ENCODE measurements at places on chromosomes 16 and 17.

GRCh38 chr17:29129731-29130130, 50.5 kb downstream of the MYO18A start:
- no peak for DNase-seq

- DNase-seq: no peak
Observed at GRCh38 chr16:57409065-57409464, 4.5 kb downstream of the CCL17 start.

- no peak for DNase-seq
Observed at GRCh38 chr16:73504591-73505575, 457.0 kb upstream of the ZFHX3 start.

DNA sequence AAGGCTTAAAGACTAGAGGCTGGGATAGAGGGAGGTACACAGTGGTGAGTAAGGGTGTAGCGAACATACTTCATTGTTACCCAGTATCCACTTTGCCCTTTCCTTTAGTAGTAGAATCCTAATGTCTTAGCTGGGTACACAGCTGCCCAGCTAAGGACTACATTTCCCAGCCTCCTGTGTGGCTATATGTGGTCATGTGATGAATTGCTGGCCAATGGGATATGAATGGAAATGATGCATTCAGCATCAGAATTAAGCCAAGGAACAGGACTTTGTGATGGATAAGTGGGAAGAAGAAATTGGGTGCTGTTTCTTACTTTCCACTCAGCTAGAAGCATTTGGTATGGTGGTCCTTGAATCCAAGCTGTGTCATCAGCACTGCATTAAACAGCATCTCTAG, 55.9 kb downstream of the FOXL1 start:
- no peak for DNase-seq

GRCh38 chr17:57966246-57966645, 11.0 kb upstream of the CUEDC1 start:
- DNase-seq: no peak

- no peak for DNase-seq
Observed at GRCh38 chr17:65381152-65381551, 180.3 kb downstream of the AXIN2 start.

- DNase-seq: no peak
Observed at GRCh38 chr17:50683434-50684287, 24.1 kb downstream of the ANKRD40 start.

DNA sequence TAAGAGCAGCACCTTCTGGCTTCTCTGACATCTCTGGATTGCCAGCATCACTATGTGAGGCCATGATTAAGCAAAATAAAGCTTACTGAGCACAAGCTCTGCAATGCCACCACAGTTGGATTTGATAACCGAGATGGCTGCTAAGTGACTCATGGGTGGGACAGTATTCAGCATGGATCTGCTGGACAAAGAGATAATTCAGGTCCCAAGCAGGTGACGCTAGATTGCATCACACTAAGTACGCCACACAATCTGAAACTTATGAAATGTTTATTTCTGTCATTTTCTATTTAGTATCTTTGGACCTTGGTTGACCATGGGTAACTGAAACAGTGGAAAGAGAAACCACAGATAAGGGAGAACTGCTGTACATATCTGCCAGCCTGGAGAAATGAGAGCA, 27.4 kb downstream of the CDRT15 start:
- DNase-seq: no peak

DNA sequence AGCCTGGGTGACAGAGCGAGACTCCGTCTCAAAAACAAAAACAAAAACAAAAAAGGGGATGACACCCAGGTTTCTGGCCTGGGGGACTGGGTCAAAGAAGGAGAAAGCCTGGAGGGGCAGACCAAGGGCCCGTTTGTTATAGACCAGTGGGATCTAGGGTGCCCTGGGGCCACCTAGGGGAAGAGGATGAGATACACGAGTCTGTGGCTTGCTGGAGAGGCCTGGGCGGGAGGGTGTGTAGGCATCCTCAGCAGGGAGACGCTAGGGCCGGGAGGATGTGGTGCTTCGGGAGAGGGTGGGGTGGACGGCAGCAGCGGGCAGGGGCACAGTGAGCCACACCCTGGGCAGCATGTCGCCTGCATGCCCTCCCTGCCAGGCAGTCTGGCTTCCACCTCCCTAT, 17.1 kb upstream of the CRK start:
- no peak for DNase-seq

DNA sequence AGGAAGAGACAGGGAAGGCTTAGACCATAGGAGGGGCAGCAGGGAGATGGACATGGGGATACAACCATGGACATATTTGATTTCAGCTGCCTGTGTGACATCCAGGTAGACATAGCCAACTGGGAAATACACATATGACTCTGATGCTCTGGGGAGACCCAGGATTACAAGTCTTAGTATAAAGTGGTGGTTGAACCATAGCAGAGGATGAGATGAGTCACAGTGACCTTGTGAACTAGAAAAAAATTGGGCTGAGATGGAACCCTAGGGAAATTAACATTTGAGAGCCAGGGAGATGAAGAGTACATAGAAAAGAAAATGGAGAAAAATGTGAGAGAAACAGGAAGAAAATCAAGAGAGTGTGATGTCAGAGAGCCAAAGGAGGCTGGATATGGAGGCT, 10.2 kb downstream of the MARCHF10 start:
- DNase-seq: no peak

DNA sequence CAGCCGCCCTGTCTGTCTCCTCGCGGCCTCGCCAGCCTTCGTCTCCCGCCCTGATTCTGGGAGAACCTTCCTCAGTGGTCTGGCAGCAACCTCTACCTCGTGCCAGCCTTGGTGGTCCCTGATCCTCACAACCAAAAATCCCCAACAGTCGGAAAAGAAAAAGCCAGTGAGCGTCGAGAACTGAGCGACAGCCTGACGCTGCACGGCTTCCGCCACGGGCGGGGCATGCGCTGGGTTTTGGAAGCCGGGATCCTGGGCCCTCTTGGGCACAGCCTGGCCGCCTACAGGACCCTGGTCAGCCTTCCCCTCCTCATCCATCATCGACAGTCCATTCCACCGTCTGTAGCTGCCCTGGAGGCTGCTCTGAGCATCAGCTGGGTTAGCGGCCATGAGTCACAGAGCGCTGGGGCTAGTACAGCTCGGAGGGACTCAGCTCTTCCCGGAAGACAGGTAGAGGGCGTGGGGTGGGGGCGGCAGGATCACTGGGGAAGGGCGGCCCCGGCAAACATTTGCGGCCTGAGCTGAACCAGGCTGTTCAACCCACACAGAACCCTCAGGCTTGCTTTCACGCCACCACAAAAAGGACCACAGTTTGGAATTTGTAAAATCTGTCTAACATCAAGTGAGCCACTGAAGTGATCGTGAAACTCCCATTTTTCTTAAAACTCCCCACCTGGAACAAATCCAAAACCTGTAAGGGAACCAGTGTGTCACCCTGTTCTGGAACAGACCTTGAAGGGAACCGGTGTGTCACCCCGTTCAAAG, 55.4 kb upstream of the DOC2B start:
- no peak for DNase-seq

- no peak for DNase-seq
Observed at GRCh38 chr16:83301971-83302370, 505.8 kb upstream of the HSBP1 start.

- no peak for DNase-seq
Observed at GRCh38 chr16:51327001-51327400, 175.9 kb upstream of the SALL1 start.

GRCh38 chr17:8746501-8747236, 2.0 kb upstream of the CCDC42 start:
- no peak for DNase-seq

- no peak for DNase-seq
Observed at GRCh38 chr16:71848622-71849021, 2.8 kb downstream of the ATXN1L start.

GRCh38 chr17:76268991-76269981, 4.1 kb downstream of the UBALD2 start:
- DNase-seq: peak; percentile 63

DNA sequence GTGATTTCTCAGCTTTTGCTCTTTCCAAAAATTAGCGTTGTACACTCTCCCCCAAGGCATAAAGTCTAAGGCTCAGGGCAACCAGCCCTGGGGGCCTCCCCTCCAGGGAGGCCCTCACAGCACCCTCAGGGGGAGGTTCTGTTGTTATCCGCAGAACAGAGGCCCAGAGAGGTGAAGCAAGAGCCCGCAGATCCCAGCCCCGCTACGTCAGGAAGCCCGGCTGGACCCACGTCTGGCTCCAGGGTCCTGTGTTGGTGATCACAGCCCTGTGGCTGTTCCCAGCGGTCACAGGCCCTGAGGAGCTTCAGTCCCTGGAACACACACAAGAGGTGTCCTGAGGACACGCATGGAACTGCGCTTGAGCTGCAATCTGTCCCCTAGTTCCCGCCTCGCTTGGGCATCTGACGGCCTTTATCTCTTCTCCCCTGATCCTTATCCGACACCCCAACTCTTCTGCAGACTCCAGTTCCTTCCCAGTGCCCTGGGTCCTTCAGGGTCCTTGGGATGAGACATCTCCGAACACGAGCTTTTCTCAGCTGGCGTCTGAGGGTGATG, 1.1 kb upstream of the ZG16B start:
- DNase-seq: no peak

- no peak for DNase-seq
Observed at GRCh38 chr17:77916264-77916663, 42.2 kb upstream of the TNRC6C start.

DNA sequence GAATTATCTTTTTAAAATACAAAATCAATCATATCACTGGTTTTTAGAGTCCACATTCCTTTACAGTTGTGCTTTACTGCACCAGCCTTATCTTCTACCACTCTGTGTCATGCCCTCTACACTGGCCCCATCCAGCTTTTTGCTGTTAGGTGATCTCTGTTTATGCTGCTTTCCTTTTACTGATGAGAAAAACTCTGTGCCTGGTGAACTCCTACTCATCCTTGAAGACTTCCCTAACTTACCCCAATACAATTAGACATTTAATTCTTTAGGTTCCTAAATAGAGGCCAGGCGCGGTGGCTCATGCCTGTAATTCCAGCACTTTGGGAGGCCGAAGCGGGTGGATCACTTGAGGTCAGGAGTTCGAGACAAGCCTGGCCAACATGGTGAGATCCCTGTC, 64.6 kb downstream of the MRTFB start:
- no peak for DNase-seq

DNA sequence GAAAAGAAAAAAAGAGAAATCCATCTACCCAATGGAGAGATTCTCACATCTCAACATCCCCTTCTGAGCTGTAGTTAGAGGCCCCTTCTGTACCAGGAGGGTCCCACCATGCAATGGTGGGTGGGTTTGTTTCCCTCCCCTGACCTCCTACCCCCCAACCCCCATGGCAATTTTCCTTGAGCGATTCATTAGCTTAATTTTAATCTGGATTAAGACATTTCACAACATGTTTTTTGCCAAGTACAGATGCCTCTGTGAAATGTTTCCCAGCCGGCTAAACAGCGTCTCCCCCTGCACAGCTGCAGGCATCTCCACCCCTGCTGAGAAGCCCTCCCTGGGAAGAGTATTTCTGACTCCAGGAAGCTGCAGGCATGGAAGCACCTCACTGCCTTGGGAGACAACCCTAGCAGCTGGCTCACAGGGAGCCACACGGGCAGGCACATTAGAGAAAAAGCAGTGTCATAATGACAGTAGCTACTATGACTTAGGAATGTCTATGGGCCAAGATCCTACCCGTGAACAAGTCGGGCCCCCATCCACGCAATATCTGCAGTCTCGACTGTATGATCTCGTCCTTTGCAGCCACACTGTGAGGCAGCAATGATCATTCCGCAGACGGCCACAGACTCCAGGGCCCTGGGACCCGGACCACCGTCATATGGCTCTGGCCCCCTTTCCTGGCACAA, 117.3 kb downstream of the ADCY9 start:
- no peak for DNase-seq

DNA sequence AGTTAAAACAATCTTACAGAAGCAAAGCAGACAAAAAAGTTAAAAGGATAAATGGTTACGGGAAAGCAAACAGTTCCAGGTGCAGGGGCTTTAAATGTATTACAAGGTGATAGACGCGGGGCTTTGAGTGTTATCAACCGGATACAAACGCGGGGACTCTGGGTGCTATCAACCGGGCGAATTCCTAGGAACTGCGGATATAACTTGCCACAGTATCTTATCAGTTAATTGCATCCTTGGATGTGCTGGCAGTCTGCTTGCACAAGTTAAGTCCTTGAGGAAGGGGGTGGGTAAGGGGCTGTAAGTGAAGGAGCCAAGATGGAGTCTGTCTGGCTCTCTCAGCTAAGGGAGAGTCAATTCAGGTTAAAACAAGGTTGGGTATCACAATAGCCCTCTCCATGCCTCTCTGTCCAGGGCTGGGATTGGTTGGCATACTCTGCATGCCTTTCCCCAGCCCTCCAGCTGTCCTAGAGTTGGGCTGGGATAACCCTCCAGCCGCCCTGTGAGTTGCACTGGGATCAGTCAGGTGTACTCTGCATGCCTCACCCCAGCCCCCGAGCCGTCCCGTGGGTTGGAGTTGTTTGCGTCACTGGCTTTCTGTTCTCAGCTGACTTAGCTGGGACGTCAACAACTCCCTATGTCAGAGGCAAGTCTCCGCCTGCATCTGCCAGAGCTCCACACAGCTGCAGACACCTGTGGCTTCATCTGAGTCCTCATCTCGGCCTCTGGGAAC, 40.9 kb downstream of the TMEM235 start:
- no peak for DNase-seq

- DNase-seq: no peak
Observed at GRCh38 chr16:78474762-78475161, 375.3 kb downstream of the WWOX start.

DNA sequence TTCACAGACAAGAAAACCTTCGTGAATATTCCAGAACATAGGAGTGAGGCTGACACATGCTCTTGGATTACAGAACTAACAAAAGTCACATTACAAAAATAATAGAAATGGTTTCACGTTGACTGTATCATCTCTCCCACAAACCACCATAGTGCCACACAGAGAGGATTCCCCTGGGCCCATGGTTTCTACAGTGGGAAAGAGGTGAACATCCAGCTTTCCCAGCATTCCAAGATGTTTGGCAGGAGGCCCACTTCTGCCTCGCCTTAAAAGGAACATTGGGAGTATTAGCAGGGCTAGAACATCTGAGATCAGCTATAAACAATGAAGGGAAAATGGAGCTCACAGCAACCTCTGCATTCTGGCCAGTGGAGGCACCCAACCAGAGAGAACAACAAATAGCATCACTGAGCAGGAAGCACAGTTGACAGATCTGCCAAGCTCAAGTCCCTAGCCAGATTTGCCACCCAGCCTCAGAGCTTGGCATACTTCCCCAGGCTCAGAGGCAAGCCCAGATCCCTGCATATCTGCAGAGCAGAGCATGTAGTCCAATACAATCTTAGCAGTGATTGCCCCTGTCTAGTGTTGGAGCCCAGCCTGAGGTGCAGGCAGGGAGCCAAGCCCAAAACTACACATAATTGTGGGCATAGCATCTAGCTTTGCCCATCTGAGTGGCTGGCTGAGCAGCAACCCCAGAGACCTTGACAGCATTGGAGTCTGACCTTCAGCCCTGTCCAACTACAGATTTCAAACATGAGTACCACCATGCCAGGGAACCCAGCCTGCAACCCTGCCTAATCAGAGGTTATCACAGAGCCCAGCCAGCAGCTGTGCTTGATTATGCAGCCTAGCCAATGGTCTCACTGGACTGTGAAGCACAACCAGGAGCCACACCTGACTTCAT, 260.4 kb downstream of the CEP112 start:
- no peak for DNase-seq

GRCh38 chr17:27315322-27315721, 21.4 kb downstream of the WSB1 start:
- no peak for DNase-seq

GRCh38 chr16:14301169-14302030, 230.3 kb downstream of the MRTFB start:
- DNase-seq: peak; percentile 66

- DNase-seq: no peak
Observed at GRCh38 chr16:21324267-21324666, 46.2 kb upstream of the CRYM start.

- no peak for DNase-seq
Observed at GRCh38 chr16:67486805-67487204, 3.5 kb upstream of the AGRP start.
